HFF-Myc (cell line): ENCODE measurements at places on chromosomes 12 and 14.

DNA sequence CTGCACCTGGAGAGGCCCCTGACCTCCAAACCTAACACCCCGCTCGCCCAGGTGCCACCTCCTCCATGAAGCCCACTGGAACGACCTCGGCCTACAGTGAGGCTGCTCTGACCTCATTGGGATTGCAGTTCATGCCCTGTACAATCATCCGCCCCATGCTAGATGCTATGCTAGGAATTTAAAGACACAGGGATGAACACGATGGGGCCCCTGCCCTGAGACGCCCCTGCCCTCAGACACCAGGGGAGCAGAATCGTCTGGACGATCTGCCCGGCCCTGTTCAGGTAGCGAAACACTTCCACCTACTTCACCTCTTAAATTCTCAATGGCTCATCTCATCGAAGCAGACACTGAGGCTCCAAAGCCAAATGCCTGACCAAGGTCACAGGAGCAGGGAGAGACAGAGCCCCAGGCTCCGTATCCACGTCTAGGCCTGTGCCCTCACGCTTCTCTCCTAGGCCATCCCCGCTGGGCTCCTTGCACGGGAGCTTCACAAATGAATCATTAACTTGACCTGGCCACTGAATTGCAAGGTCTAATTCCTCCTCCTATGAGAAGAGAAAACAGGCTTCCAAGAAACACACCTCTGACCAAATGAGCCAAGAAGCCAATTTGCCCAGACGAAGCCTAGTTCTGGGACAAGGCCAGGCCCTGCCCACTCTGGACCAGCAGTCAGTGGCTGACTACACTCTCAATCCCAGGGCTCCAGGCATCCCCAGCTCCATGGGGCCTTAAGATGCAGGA is 35.2 kb downstream of the SCARB1 start:
- no peak for DNase-seq

DNA sequence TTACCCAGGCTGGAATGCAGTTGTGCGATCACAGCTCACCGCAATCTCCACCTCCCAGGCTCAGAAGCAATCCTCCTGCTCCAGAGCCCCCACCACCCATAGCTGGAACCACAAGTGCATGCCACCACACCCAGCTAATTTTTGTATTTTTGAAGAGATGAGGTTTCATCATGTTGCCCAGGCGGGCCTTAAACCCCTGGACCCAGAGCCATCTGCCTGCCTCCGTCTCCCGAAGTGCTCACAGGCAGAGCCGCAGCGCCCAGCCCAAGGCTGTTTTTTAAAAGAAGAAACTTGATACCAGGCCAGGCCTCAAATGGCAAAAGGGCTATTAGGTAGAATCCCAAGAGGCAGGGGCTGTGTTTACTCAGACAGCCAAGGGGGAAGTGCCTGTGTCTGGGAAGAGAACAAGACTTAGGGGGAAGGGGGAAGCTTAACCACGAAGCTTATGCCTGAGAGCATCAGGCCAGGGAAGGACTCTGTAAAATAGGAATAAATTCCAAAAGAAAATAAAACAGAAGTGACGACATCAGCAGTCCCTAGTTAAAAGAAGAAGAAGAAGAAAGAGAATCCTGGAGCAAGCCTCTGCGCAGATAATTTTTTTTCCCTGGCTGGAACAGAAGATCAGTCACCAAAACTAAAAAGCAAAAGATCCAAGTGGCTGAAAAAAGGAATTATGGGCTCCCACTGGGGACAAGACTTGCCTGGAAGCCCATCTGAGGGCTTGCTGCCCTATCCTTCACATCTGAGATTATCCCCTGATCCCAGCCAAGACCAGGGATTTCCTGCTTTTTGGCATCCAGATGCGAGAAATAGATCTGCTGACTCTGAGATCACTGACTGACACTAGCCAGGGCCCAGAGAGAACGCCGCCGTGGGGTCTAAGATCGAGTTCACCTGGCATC is 170.5 kb downstream of the NDUFA12 start:
- DNase-seq: no peak

DNA sequence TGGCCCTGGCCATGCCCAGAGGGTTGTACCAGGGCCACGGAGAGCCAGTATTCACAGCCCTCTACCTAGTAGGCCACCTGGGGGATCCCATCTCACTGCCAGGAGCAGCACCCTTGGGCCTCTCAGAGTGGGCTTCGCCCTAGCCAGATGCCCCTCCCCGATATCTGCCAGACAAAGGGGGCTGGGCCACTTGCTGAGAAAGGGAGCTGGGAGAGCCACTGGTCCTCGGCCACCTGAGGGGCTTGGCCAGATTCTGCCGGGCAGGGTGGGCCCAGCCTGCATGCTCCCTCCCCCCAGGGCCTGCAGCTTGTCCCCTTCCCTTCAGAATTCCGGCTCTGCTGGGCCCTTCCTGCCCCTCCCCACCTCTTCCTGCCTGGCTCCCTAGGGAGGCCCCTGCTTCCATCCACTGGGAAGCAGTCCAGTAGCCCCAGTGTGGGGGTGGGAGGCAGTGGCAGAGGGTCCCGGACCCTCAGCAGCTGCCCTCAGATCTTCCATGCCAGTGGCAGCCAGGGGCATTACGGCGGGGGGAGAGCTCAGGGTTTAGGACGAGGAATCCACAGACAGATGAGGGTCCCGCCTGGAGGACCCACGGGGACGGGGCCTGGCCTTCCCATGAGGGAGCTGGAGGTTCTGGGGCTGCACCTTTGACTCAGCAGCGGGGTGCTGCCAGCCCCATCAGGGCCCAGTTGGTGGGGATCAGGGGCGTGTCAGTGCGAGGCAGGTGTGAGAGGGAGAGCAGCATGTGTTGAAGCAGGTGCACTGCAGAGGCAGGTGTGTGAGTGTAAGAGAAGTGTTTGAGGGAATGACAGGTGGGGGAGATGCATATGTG is 2.4 kb downstream of the CRIP2 start:
- DNase-seq: no peak

- DNase-seq: no peak
Observed at GRCh38 chr12:53061404-53062010, 11.6 kb downstream of the TNS2 start.
